ENCODE measurements at places on chromosomes 5 and 9.

DNA sequence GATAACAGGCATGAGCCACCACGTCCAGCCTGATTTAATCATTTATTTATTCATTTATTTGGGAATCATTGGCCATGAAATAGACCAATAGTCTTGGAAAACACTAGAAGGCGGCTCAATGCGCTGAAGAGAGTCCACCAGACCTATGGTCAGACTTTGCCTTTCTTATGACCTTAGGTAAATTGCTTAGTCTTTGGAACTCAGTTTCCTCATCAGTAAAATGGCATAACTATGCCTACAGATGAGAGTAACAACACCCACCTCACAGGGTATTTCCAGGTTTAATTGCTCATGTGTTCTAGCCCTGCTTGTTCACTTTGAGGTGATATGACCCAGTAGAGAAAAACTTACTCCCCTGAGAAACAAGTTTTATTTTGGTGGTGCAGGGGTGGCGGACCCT, 38.2 kb upstream of the CPEB4 start:
- DNase-seq: no peak

GRCh38 chr5:40775085-40775845, 19.5 kb upstream of the TTC33 start:
- DNase-seq: no peak

- DNase-seq: no peak
Observed at GRCh38 chr9:6894135-6894534, 136.4 kb downstream of the KDM4C start.

GRCh38 chr5:95392593-95393182, 1.5 kb downstream of the FAM81B start:
- no peak for DNase-seq

DNA sequence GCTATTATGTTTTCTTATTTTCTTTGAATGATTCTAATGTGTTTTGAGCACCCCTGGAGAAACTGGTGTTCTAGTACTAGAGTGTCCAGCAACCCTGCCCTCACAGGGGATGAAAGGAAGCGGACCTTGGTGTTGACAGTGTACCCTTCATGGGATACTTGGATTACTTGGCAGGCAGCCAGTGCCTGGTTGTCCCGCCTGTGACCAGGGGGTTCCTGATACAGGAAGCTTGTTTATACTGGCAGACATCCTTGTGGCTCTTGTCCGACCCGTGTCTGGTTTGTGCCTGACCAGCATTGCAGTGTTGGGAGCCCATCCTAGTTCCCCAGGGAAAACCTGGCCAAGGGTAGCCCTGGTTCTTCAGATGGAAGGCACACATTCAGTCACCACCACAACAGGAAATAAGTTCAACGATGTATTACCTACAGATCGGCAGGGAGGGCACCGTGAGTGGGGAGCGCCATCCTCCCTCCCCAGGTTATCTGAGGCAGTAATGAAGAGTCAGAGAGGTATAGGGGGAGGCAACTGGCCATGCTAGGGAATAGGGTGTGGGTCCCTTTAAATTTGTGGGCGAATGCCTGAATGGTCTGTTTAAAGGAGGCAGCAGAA, 47.3 kb downstream of the CACNA1B start:
- DNase-seq: no peak

DNA sequence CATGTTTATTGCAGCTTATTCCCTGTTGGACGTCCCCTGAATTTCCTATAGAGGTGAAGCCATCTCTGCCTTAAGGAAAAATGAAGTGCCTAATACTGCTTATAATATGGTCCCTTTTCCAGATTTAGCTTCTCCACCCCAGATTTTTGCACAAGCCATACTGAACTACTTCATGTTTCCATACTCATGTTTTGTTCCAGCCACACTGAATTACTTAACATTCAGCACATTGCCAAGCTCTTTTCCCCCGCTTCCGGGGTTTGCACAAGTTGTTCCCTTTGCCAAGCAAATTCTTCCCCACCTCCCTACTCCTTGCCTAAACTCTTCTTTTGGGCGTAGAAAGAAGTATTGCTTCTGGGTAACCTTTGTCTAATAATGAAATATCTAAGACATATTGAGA, 1.7 kb upstream of the CNTRL start:
- no peak for DNase-seq

- DNase-seq: no peak
Observed at GRCh38 chr9:122204055-122204454, 24.7 kb downstream of the LHX6 start.

GRCh38 chr5:108432024-108432423, 50.1 kb upstream of the FBXL17 start:
- no peak for DNase-seq

DNA sequence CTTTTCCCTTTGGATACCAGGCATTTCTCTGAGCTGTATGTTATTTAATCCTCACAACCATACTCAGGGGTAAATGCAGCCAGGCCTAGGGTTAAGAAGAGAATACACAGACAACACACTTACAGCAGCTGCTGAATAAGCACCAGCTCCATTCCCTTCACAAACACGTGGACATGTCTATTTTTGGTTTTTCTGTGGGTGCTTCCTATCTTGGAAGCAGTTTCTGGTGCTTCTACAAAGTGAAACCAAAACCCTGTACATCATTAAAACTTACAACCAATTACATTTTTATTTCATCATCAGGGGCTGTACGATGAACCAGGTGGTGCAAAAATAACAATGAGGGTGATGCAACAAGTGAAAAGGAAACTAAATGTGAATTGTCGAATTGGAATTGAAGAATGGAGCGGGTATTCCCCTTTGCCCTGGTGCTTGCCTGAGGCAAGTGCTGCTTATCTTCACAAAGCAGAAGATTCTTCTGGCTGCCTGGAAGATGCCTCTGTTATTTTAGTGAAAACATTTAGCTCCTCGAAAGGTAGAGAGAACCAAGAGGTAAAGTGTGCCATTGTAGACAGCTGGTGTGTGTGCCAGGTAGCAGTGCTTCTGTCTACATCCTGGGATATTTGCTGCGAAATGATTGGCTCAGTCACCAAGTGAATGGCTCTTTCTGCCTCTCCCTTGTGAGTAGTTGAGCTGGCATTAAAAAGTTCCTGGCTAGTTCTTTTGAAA, 18.6 kb upstream of the IFNB1 start:
- DNase-seq: no peak

- no peak for DNase-seq
Observed at GRCh38 chr9:29290516-29290915, 1717.2 kb upstream of the C9orf72 start.

DNA sequence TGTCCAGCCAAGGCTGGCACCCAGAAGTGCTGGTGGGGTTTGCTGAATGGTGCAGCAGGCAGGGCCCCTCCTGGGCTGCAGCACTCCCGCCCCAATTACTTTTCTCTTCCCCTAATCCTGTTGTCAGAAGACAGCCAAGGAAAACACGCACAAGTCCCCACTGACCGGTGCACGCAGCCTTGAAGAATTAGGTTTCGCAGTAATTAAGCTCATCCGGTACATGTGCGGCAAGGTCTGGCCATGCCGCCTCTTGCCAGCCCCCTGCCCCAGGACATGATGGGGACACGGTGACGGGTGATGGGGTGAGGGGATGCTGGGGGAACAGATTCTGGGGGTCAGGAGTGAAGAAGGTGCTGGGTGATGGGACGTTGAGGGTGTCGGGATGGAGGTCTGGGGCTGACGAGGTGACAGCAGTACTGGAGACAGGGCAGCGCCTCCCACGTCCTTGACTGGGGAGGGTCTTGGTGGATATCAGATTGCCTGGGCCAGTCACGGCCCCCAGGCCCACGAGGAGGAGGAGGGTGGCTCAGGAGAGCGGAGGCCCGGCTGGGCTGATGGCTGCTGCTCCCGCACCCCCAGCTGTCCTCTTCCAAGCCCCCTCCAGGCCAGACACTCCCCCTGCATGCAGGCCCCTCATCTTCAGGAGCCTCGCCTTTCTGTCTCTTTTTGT, 34.9 kb downstream of the BARX1 start:
- DNase-seq: no peak

DNA sequence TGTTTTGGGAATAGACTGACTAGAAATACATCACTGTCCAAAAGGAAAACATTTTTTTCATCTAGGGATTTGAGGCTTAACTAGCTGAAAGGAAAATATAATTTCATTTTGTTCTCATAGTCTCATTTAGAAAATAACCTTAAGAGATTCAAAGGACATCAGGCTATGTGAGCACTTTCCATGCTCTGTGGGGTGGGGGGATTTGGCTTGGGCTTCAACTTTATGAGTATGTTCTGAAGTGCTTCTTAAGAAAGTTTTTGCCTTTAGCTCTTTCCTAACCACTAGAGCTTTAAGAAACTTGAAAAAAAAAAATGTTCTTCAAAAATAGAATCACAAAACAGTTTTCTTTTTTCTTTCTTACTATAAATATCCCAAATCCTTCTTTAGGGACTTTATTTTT, 17.6 kb downstream of the CDH6 start:
- no peak for DNase-seq

- DNase-seq: no peak
Observed at GRCh38 chr5:131595088-131596033, 39.7 kb downstream of the RAPGEF6 start.

DNA sequence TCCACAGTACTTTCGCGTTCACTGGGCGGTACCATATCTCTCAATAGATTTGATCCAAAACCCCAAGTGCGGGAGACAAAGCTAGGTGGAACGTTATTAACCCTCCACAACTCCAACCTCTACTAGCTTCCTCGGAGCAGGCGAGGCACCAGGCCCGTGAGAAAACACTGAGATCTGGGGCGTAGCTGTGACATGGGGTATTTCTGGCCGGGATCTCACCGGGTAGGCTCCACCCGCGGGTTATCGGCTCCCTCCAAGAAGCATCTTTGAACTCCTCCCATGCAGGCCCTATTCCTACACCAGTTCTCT, 350 bp upstream of the SLC25A46 start:
- peak; percentile 67 for DNase-seq
